ENCODE measurements at places on chromosomes 12 and 14.
A peak's percentile ranks its signal among the peaks of the same experiment; 100 is the strongest.

DNA sequence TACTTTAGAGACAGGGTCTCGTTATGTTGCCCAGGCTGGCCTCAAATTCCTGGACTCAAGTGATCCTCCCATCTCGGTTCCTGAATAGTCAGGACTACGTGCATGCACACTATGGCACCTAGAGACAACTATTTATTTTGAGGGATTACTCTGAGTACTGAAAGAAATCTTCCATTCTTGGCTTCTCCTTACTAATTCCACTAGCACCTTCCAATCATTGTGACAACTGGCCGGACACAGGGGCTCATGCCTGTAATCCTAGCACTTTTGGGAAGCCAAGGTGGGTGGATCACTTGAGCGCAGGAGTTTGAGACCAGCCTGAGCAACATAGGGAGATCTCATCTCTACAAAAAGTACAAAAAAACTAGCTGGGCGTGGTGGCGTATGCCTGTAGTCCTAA lies 42.1 kb upstream of the MTERF2 start:
- no peak for DNase-seq

DNA sequence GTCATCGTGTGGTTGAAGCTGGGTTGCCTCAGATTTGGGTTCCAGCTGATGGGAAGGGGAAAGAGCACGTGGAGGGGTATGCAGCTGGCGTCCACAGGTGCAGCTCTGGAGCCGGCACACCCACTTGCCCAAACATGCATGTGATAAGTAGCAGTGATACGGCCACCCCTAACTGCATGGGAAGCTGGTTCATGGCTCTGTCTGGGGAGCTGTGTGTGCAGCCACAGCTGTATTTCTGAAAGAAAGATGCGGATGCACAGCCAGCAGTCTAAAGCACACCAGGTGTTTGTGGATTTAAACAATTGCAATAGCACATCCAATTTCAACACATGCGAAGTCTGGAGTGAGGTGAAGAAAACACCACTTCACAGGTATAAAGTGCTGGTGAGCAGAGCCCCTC lies 181.4 kb downstream of the EFCAB11 start:
- peak; percentile 23 for DNase-seq

DNA sequence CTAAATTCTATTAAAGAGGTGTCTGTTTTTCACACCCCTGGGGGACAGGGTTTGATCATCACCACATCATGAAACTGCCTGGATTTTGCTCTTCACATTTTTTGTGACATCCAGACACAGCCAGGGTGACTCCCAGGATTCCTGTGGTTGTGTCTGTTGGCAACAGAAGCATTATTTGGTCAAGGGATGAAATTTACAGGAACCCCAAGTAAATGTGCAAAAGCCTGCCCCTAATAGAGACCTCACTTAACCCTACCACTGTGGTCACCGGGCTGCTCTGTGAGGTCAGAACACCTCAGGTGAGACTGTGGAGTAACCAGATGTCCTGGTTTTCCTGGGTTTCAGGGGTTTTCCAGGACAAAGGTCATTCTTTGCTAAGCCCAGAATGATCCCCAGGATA lies 103.8 kb downstream of the DAD1 start:
- no peak for DNase-seq

- peak; percentile 62 for DNase-seq
These were observed 54.0 kb downstream of the ZNF664 start for GRCh38 chr12:124026755-124027745.

DNA sequence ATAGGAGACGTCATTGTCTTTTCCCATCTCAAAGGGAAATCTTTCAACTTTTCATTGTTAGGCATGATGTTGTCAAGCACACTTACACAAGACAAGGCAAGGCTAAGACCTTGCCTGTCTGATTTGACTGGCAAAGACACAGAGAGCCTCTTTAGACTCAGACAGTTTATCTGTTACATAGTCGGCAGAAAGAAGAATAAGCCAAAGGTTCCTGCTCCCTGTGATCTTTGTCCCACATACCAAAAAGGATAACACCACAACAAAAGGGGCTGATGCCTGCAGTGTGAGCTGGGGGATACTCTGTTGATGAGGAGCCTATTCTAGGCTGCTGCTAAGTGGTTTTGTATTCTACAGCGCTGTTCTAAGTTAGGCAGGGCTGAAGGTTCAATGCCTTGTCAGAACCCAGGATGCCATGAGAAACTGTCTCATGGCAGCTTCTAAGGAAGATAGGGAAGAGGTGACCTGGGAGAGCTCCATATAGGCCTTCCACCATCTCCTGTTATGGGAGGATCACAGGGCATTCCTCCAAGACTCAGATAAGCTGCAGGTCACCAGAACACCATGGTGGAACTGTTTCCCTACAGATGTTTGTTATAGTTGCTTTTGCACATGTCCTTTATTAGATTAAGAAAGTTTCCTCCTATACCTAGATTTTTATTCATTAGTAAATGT lies 12.7 kb downstream of the ERC1 start:
- no peak for DNase-seq

DNA sequence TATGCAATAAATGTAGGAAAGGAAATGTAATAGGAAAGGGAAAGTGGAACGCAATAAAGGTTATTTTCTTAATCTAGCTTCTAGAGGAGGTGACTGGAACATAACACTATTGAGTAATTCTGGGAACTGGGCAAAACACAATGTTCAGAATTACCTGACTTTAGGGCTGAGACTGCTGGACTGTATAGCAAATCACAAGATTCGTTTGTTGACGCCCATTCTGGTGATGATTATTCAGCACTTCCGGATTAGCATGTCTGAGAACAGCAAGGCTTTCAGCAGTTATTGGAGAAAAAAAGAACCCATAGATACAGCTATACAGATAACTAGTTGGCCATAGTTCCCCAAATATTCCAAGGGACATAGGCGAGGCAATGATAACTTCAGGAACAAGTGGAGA lies 2.3 kb upstream of the KLRD1 start:
- DNase-seq = no peak

DNA sequence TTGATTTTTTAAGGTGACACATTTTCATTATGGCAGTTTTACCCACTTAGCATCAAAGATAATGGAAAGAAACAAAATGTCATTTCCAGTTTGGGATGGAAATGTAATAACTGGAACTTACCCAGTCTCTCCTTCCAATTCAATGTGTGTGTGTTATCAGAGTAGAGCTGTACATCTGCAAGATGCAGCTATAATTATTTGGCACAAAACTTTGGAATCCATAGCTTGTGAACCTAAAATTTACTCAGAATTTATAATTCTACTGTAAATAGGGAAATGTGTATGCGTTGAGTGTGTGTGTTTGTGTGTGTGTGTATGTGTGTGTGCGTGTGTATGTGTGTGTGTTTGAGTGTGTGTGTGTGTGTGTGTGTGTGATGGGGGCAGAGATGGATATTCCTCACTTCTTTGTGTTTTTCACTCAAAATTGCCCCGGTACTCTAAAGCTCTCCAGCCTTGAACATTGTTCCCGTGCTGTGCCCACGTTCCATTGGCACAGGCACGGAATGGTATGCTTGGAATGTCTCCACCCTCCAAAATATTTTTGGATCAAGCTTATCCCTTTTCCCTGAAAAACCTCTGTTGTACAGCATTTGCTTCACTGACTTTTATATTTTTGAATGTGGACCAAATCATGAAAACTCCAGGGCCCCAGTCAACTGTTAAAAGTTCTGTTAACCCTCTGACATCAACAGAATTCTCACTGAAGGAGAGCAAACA lies 150.2 kb upstream of the BMP4 start:
- no peak for DNase-seq

DNA sequence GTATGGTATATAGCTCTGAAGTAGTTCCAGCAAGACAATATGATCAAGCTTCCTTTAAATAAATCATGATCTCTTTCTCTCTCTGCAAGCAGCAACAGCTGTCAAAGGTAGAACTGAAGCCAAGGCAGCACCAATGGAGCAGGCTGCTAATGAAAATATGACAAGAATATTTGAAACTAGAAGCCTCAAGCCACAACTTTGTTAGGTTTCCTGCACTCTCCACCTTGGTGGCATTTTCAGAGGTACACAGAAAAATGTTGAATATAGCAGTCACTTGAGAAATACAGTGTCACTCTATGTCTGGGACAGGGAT lies 43.8 kb upstream of the PSMA6 start:
- DNase-seq = no peak

DNA sequence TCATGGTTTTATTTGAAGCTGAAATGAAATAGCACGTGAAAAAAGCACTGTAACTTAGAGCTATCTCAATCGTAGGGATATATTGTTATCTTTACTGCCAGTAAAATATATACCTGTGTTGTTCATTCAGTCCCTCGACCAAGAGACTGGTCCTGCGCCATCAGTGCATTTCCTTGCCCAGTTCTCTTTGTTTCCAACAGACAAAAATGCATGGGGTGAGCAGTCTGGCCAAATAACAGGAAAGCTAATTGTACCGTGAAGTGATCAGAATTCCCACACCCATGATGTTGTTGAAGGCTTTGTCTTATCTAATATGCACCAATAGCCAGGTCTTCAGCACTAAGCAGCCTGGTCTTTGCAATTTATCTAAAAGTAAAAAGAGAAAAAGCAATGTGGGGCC lies 477.1 kb upstream of the GARIN6 start:
- no peak for DNase-seq

- no peak for DNase-seq
These were observed 83.6 kb downstream of the PPFIBP1 start for GRCh38 chr12:27607591-27607990.

GRCh38 chr12:40015345-40015744 lies 90.5 kb downstream of the SLC2A13 start:
- DNase-seq = no peak

GRCh38 chr14:35221462-35221861 lies 70.7 kb upstream of the PSMA6 start:
- no peak for DNase-seq

- no peak for DNase-seq
These were observed 1485.4 kb upstream of the TMEM132C start for GRCh38 chr12:126781593-126781992.

GRCh38 chr14:104705340-104706047 lies 16.1 kb downstream of the INF2 start:
- peak; percentile 28 for DNase-seq

DNA sequence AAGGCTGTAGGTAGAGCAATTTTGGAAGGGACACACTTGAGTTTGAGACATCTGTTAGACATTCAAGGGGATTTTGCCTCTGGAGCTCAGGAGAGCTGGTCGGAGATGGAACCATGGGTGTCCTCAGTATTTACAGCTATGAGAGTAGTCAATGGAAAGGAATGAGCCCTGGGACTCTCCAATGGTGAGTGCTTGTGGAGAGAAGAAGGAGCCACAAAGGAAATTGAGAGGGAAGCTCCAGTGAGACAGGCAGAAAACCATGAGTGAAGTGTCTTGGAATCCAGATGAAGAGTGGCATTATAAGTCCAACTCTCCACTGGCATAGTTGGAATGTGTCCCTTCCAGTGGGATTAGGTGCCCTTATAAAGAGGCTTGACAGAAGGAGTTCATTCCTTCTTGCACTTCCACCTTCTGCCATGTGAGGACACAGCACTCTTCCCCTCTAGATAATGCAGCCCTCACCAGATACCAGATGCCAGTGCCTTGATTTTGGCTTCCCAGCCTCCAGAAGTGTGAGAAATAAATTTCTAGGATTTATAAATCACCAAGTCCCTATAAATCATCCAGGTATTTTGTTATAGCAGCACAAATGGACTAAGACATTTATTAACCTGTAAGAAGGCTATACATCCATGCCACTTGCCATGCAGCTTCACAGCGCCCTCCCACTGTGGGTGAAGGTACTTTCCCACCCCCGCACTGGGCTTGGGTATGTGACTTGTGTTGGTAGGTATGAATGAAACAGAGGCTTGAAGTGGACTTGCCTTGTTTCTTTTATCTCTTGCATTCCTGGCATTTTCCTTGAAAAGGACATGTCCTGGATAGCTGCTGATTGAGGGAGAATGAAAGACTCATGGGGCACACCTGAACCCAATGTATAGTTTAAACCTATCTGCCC lies 27.3 kb downstream of the LLPH start:
- peak; percentile 28 for DNase-seq

GRCh38 chr14:56338674-56339073 lies 220.5 kb downstream of the PELI2 start:
- DNase-seq = no peak

DNA sequence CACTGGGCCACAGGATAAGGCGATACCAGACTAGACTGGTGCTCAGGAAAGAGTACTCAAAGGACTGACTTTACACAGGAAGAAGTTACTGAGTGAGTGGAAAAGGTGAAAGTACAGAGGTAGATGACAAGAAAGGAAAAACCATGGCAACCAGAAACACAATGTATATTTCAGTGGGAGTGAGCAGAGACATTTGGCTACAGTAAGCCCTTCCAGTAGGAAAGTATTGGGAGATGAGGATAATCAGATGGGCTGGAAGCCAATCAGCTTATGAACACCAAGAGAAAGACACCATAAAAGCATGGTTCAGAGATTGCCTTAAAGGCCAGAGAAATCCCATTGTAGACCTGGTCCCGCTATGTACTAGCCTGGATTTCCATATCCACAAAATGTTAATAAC lies 51.6 kb downstream of the TMTC1 start:
- DNase-seq = no peak

- no peak for DNase-seq
These were observed 158.9 kb downstream of the RIMBP2 start for GRCh38 chr12:130557201-130557600.

- DNase-seq = peak; percentile 49
These were observed 130.9 kb upstream of the PLEKHA5 start for GRCh38 chr12:18998343-18999261.

- DNase-seq = peak; percentile 71
These were observed 28.4 kb upstream of the MON2 start for GRCh38 chr12:62438098-62438692.

DNA sequence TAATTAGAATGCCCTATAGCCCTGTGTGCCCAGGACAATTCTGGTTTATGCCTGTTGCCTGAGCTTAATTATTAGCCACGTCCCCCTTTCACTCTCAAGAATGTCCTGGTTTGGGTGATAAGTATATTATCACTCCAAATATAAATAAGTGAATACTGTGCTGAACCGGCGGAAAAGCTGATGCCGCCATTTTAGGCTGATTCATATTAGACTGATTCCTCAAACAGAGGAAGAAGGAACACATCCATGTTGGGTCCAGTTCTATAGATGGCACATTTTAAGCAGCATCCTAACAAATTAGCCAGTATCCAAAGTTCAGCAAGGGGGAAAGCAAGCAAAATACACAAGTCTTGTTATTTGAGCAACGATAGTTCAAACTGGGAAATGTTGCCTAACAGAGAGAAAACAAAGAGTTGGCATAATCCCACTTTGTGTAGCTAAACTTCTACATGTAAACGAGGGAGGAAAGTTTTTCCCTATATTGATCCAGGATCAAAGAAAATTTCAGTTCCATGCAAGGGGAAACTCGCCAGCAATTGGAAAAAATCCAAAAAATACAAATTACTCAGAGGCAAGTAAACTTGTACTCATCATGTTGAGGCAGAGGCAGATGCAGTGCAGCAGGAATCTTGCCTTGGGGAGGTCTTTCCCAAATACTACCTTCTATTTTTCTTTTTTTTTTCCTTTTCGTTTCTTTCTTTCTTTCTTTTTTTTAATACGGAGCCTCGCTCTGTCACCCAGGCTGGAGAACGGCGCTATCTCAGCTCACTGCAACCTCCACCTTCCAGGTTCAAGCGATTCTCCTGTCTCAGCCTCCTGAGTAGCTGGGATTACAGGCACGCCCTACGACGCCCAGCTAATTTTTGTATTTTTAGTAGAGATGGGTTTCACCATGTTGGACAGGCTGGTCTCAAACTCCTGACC lies 96.2 kb downstream of the ITPR2 start:
- no peak for DNase-seq

Measured in common myeloid progenitor, CD34-positive (primary cell).